Endodermal cell (in vitro differentiated cells): ENCODE measurements at places on chromosomes 12 and 14. TPM values are rescaled to one million over a fixed set of nuclear protein-coding genes. Genes with fewer than 3 reads are reported as not detected.

Gene ANKS1B
- 28.5 to 42.6 TPM (median 28.5 TPM) in 3 replicates for total RNA-seq

Gene KRT85
- not detected in 2 replicates for total RNA-seq

- no peak for DNase-seq
Observed at GRCh38 chr12:22578328-22578727, 34.0 kb upstream of the C2CD5 start.

DNA sequence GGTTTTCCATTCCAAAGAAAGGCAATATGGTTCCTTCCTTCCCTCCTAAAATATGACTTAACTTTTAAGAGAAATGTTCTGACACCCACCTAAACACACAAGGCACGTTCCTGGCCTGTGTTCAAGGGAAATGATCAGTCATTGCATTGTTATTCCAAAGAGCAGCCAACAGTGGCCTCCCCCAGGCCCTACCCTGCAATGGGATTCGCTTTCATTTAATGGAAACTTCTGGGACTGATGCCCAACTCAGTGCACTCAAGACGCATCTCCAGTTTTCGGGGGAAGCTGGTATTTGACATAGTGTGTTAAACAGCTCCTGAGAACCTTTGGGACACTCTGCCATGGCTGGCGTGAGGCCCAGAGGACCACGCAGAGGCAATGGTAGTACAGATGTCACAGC, 65.9 kb downstream of the DDX51 start:
- DNase-seq, result no peak

GRCh38 chr12:128798571-128799341, 25.0 kb downstream of the SLC15A4 start:
- DNase-seq, result no peak
